ENCODE measurements at places on chromosomes 3 and 15.
A peak's percentile ranks its signal among the peaks of the same experiment; 100 is the strongest.

- no peak for DNase-seq
Measured at GRCh38 chr3:57756528-57757401, 656 bp downstream of the SLMAP start.

DNA sequence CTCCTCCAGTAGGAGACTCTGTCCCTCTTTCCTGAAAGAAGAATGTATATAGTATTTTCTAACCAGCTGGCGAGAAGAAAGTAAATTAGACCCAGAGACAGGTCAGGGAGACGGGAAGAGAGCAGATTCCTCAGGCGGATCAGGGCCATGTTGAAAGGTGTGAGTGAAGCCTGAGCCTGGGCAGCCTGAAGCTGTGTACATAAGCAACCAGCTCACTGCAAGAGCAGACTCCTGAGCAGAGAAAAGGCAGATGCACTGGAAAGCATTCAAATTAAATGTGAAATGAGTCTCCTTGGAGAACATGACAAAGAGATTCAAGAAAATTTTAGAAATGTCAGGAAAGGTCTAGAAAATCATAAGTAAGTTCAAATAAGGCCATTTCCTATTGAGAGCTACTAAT lies 165.8 kb downstream of the GOLIM4 start:
- no peak for DNase-seq

DNA sequence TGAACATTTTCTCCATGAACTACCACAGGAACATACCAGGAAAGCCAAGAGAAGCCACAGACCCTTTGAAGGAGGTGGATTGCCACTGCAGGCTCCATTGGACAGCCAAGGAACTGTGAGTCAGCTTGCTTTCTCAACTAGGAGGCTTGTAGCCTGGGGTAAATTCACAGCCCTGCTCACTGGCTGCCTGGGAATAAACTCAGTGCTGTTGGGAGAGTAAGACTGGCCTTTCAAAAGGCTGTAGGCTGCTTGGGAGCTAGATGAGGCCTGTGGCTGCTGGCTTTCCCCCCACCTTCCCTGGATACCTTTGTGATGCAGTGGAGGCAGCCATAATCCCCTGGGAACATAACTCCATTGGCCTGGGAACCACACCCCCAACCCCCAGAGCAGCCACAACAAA lies 223.5 kb upstream of the RBMS3 start:
- DNase-seq = no peak

GRCh38 chr3:194661374-194661773 lies 10.6 kb downstream of the LSG1 start:
- peak; percentile 71 for DNase-seq

DNA sequence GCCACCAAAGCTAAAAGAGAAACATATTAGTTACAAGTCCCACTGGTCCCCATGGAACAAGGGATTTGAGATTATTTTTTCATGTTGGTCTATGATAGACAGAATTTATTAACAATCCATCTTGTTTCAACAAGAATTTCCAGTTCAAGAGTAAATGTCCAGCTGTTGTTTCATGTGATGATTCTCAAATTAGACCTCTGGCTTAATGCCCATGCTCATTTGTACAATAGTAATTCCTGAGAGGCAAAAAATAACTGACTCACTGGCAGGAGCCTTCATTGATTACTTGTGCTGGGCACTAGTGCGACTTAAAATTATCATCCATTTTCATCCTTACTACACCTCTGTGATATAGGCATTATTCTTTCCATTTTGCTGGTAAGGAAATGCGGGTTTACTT lies 171.3 kb downstream of the ITPR1 start:
- no peak for DNase-seq

GRCh38 chr3:127933396-127933795 lies 18.4 kb downstream of the KBTBD12 start:
- DNase-seq = no peak

GRCh38 chr15:31486506-31486905 lies 159.9 kb downstream of the KLF13 start:
- no peak for DNase-seq

- no peak for DNase-seq
Measured at GRCh38 chr15:40379853-40380252, 2.7 kb upstream of the KNSTRN start.

- DNase-seq = no peak
Measured at GRCh38 chr3:15154326-15154725, 51.7 kb upstream of the CAPN7 start.

DNA sequence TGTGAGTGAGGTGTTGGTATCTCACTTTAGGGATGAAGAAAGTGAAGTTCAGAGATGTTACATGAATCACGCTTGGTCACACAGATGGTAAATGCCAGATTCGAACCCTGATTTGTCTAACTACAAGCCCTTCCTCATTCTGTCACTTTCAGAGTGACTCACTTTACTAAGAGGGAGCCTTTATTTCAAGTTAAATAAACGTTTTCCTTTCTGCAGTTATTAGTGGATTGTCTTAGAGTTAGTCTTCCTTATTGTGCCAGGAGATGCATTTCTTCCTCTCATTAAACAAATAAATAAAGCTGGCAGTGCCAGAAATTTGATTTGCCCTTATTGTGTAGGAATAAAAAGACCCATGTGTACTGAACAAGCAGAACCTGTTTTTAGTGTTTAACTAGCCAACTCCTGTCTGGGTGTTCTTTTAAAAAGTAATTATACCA lies 162.5 kb downstream of the AKAP13 start:
- DNase-seq = no peak

DNA sequence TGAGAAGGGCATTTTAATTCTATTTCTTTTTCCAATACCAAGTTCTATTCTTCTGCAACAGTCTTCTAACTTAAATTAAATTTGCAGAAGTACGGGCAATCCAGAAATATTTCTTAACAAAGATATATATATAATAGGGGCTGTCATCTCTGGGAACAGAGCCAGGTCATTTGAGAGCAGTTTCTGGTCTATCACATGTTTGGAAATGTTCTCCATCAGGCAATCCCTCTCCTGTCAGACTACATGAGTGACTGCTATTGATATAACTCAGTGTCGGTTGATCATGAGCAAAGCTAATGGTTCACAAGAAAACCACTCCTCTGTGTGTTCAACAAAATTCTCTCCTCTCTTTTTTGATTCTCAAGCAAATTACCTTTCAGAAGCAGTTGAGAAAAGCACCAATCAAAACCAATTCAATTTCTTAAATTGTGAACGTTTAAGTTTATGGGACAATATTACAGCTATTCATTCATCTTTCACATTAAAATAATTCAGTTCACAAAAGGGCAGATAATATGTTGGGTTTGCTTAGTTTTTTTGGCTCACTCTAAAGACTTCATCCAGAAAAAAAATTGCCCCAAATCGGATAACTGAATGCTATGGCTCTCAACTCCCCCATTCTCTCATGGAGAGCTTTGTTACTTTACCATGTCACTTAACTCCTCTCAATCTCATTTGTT lies 152.9 kb upstream of the TGFBR2 start:
- DNase-seq = no peak

DNA sequence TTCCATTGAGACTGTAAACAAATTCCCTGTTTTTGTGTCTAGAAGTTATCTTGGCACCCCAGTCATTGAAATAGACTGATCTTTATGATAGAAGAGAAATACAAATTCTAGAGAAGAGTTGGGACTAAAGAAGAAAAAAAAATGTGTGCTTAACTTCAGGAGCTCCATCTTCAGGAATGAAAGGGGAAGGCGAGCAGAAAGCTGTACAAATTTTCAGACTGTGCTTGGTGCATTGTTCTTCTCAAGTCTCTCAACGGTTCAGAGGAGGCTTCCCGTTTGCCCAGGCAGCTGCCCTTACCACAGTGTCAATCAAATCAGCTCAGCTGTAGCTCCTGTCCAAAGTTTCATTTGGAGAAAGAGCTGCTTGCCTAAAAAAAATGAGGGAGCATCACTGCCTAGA lies 41.7 kb downstream of the OXSM start:
- DNase-seq = no peak

GRCh38 chr3:49570028-49570654 lies 15.9 kb downstream of the BSN start:
- DNase-seq = no peak

- peak; percentile 93 for DNase-seq
Measured at GRCh38 chr3:45321607-45322391, 66.6 kb upstream of the LARS2 start.

GRCh38 chr3:184564685-184565385 lies 3.2 kb downstream of the EPHB3 start:
- no peak for DNase-seq

DNA sequence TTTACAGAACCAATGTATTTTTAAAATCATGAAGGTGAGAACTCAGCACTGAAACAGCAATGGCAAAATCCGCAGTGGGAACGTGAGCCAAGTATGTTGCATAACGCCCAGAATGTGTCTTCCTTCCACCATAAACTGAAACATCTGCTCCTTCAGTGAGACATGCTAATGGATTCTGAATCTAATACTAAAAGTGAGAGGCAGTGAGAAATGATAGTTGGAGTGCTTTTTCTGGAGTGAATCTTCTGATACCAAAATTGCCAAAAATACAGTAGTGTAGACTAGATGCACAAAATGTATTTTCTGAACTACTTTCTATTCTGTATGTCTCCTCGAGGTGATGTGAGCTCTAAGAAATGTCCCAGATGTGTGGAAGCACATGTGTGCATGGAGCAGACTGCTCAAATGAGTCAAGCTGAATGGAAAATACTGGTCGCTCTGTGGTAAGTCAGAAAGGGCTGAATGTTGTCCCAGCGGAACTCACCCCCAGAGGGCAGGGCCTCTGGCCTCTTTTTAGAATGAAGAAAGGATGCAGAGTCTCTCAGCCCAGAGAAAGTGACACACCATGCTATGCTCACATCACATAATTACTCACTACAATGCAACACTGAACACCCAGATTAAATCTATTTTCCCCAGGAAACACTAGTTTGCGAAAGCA lies 73.0 kb downstream of the ATP10A start:
- DNase-seq = no peak

DNA sequence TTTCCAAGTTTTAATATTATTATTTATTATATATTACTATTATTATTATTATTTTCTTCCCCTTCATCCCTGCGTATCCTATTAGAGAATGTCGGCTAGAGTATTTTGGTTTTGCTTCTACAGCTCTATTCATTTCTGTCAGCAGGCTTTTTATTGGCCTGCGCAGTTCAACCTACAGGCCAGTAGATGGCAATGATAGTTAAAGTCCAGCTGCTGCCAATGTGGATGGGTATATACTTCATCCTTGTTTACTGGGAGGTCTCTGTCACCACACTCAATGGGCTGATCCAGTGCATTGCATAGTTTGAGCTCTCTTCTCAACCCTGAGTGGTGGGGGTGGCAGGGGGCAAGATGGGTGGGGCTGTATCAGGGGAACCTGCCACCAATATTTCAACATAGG lies 799.8 kb downstream of the NSUN3 start:
- peak; percentile 15 for DNase-seq

DNA sequence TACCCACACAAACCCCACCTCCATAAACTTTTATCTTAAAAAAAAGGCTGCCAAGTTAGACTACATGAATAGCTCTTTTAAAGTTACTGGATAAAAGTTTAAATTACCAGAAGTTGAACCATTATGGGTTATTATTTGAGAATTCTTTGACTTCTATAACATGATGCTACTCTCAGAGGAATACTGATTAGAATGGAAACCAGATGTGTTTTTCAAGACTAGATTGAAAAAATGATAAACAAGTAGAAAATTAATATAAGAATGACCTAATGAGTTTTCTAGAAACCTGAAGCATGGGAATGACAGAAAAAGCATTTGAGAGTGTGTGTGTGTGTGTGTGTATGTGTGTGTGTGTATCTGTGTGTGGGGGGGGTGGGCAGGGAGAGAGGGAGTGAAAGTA lies 12.4 kb upstream of the FGF7 start:
- DNase-seq = no peak

DNA sequence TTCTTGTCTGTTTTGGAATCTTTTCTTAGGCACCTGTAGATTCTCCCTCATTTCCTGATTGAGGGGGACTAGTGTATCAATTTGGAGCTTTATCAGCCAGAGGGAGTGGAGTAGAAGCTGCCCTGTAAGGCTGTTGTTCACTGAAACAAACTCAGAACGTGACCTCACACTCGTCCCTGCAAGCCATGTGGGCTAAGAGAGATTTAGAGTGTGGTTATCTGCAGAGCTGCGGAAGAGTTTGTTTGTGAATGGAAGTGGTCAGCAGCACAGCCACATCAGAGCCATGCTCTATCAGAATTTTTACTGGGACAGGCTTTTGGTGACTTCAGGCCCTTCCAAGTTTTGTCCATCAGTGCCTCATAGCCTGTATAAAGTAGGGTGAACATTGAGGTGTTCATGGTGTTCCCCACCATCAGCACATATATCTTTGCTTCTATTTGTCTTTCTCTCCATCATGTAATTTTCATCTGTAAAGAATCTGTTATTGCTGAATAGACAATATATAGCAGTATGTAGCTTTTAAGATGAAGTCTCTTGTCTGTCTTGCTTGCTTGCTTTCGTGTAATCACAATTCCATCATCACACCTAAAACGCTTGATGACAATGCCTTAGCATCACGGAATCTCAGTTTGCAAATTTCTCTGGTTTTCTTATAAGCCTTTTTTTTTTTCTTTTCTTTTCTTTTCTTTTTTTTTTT lies 37.0 kb downstream of the LARS2 start:
- DNase-seq = no peak

DNA sequence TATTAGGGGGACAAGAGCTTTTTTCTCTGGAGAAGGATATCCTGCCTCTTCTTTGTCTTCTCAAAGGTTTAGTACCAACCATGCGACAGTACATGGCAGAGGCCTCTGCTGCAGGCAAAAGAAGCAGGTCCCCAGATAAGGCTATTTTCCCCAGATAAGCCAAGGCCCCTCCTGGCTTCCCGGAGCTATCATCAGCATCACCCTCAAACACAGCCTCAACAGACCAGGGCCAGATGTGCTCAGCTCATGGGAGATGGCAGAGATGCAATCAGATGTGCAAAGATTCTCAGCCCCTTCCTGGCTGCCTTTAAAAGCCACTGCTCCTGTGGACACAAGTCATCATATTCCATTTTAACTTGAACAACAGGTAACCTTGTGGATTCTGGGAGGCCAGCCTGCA lies 49.0 kb downstream of the NTRK3 start:
- no peak for DNase-seq

DNA sequence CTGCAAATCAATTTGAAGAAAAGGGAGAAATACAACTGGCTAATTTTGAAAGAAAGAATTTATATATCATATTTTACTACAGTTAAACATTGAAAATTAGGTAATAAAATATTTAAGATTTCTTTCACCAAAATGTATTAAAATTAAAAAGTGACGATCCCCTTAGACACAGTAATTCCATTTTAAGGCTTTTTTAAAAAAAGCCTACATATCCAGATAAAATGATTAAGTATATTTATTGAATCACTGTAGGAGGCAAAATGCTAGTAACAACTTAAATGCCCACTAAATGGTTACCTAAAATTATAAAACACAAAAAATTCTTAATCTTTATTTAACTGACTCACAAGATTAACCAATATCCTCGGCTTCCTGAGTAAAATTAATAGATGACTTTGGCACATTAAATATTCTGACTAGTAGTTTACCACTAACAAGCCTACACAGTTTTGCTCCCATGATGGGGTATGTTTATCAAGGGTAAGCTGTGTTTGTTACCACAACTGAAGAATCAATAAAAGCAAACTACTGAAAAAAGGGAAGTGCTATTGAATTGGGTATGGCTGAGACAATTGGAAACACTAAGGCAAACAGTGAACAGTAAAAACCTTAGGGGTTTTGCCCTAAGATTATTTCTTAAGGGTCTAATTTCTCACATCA lies 28.4 kb downstream of the ANKRD28 start:
- no peak for DNase-seq

GRCh38 chr3:187778726-187779125 lies 33.5 kb upstream of the BCL6 start:
- DNase-seq = no peak

GRCh38 chr3:112092496-112093179 lies 6.4 kb downstream of the C3orf52 start:
- DNase-seq = no peak

GRCh38 chr15:47974724-47975123 lies 146.1 kb upstream of the SLC24A5 start:
- no peak for DNase-seq

- no peak for DNase-seq
Measured at GRCh38 chr15:79071901-79072300, 18.7 kb downstream of the RASGRF1 start.
